ENCODE measurements at places on chromosomes 2 and 18. TPM values are rescaled to one million over a fixed set of nuclear protein-coding genes. Genes with fewer than 3 reads are reported as not detected.
A peak's percentile ranks its signal among the peaks of the same experiment; 100 is the strongest.

GRCh38 chr2:27798948-27799645 lies 27.6 kb downstream of the MRPL33 start:
- DNase-seq: peak; percentile 49

- DNase-seq: no peak
Observed at GRCh38 chr2:100554798-100555407, 7.9 kb upstream of the PDCL3 start.

DNA sequence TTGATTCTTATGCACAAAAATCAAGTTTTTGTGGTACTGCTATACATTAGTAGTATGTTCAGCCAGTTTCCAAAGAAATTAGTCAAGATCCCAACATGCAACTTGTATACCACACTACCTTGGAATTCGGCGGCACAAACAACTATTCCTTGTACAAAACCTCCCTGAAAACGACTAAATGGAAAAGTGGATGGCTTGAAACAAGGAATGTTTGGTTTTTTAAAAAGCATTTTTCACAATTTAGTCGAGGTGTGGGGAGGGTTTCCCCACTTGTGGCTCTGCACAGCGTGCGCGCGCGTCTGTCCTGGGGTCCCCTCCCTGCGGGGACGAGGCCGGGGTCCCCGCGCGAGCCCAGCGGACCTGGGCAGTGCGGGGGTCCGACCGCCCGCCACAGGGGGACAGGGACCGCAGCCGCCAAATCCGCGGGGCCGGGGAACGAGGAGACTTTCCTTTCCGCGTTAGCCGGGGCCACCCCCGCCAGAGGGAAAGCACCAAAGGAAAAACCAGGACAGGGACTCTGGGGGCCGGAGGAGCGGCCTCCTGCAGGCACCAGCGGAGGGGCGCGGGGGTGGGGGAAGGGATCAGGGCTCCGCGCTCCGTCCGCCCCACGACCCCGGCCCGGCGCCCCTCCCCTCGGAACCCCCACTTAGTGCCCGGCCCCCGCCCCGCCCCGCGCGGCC lies 534 bp upstream of the SOCS6 start:
- peak; percentile 87 for DNase-seq

DNA sequence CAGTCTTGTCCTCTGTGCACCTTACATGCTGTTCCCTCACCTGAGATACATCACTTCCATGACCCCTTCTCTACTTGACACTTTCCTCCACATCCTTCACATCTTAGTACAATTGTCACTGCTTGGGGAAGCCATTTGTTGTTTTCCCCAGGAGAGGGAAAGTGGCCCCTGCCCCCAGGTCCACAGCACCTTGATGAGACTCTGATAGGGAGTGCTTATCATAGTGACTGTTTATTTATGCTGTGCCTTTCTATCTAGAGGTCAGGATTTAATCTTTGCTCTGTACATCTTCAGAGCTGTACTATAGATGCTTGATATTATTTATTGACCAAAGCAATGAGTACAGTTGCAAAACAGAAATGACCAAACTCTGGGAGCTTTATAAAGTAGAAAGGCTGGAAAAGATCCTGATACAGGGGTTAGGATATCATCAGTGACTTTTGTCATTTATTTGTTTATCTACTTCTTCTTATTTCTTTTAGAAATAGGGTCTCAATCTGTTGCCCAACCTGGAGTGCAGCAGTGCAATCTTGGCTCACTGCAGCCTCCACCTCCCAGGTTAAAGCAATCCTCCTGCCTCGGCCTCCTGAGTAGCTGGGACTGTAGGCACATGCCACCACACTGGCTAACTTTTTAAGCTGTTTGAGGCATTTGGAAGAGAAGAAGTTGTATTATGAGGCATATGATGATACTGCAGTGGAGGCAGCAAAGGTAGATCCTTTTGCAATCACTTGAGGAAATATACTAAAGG lies 94.2 kb downstream of the MEIS1 start:
- no peak for DNase-seq

- DNase-seq: no peak
Observed at GRCh38 chr2:75645643-75646042, 940 bp upstream of the MRPL19 start.

DNA sequence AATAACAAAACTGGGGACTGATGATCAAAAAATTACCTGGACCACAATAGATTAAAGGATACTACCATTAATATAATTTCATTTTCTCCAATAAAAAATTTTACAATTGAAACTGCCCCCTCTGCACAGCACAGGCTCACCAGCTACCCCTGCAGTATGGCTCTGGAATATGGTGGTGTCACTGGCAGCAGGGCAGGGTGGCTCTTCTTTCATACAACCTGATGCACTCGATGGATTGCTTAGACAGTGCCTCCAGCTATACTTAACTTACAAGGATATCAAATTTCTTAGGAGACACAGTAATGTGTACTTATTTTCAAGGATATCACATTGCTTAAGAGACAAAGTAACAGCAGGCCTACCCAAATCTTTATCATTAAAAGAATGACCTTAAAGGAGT lies 124.0 kb downstream of the PRELID3A start:
- no peak for DNase-seq

Gene SLC19A3
- 2.1 TPM for total RNA-seq

Gene ARL6IP6
- total RNA-seq: 33.6 TPM

DNA sequence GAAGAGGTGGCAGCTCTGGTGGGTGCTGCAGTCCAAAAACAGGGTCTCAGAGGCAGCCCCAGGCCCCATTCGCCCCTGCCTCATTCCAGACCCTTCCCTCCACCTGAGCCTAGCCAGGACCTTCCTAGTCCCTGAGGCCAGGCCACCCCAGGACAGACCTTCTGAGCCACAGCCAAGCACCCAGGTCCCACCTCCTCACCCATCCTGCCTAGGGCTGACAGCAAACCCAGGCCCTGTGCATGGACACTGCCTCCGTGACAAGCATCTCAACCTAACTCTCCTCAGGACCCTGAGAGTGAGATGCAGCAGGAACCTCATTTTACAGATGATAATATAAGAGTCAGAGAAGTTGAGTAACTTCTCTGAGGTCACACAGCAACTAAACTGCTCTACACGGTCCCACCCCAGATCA lies 15.5 kb downstream of the ADRA2B start:
- DNase-seq: no peak

Gene ZNF519
- 2.7 TPM for total RNA-seq

DNA sequence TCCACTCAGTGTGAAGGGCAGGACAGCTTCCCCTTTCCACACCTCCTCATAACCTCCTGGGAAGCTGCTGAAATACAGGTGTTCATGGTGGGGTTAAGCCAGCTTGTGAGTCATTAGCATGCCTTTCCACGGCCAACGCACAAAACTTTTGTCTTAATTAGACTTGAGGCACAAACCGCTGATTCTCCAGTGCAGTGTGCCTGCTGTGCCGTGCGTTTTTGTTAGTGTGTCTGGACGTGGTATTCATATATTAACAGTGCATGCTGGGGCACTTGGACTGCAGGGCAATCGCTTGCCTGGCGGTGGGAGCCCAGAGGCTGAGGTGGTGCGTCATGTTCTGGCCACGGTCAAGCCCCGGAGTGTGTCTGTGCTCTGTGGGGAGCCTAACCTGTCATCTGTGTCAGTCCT lies 156.2 kb downstream of the SH3RF3 start:
- DNase-seq: no peak

DNA sequence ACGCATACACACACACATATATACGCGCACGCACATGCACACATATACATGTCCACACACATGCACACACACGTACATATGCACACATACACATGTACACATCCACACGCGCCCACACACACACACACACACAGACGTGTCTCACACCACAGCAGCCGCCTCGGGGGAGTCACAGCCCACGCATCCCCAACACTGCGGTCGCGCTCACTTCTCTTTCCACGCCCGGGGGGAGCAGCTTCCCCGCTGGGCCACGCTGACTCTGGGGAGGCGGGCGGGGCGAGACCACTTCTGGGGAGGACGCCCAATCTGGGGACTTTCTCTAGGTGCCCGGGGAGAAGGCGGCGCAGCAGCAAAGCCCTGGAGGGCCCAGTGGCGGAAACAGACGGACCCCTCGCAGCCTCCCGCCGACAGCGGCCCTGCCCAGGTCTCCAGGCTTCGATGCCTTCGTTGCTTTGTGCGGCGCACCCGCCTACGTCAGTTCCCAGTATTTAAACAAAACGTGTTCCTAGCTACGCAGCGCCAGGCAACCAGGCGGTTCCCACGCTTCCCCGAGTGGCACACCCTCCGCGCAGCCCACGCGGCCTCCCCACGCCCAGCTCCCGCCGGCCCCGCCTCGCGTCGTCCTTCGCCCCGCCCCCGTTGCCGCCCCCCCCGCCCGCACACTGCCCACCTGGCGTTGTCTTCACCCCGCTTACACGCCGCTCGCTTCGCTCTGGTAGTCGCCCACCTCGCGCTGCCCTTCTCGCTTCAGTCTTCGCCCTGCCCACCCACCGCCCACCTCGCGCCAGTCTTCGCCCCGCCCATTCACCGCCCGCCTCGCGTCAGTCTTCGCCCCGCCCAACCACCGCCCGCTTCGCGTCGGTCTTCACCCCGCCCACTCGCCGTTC lies 810 bp upstream of the RBFA start:
- DNase-seq: peak; percentile 80

DNA sequence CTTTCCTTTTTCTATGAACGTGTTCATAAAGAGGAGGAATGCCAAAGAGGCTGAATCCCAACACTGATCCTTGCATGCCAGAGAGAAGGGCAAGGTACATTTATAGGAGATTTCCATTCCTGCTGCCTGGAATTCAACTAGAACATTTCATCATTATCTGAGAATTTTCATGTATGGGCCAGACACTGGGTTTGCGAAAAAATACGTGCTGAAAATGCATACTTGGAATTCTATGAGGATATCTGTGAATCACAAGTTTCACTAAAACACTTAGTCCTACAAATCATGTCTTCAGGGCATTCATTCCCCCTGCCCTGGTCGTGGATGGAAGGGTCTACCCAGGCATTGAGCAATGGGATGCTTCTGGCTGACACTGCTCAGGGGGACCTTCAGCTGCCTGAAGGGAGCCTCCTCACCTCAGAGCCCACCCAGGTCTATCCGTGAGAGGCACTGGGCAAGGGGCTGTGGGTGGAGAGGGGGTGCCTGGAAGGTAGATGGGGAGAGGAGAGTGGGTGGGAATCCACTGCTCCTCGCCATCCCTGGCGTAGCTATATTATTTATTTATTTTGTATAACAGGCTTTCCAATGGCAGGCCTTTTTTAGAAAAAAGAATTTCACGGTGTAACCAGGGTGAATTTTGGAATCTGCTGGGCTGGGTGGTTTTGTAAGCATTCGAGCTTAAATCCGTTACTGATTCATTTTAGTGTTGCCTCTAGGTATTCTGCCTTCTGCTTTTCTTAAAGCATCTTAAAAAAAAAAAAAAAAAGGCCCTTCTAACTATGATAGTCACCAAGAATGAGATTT lies 560.6 kb upstream of the ID2 start:
- DNase-seq: no peak

DNA sequence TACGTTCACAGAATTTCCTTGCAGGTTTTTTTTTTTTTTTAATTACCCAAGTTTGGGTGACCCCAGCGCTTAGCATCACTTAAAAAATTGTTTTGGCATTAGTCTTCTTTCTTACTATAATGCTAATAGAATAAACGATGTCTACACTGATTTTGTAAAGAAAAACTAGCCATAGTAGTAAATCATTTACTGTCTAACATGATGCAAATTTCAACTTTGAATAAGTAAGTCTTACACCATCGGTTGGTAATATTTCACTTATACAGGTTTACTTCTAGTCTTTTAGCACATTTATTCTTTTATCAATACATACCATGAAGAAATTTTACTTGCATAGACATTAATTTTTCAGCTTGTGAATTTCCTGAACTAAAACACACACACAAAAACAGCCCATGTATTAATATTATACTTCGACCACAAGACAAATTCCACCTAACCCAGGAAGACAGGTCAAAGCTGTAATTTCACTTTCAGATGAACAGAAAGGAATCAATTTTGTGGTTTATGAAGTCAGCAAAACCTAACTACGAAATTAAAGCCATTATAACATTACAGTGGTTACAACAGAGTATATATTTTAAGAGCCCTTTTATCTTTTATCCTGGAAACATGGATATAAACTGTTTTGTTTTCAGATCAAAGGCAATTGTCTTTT lies 1.9 kb downstream of the YES1 start:
- DNase-seq: no peak

DNA sequence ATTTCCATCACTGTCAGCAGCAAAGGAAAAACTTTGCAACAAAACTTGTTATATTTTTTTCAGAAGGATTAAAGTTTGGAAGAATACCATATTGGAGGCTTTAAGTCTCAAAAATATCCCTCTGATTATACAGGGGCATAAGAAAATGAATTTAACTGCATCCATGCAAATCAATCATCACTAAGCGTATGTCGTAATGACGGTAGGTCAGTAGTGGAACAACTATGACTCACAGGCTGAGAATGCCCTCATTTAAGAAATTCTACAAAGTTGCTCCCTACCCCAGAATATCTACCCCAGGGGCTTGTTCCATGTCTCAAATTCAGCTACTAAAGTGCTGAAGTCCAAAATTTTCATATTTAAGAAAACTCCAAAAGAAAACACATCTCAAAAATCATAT lies 12.5 kb upstream of the NAB1 start:
- no peak for DNase-seq

Gene SAG
- not detected for total RNA-seq

Gene HOXD4
- total RNA-seq: 2.6 TPM

Gene MOGAT1
- total RNA-seq: not detected

Gene TUBB8B
- not detected for total RNA-seq

- DNase-seq: no peak
Observed at GRCh38 chr2:16622399-16622968, 43.1 kb downstream of the CYRIA start.

Gene FKBP1B
- 7.2 TPM for total RNA-seq

GRCh38 chr2:26172871-26173775 lies at the start of gene GAREM2:
Gene GAREM2 (plus strand): TSS chr2:26173088. CDS start chr2:26173221, 133 bp downstream.
- peak; percentile 82 for DNase-seq

DNA sequence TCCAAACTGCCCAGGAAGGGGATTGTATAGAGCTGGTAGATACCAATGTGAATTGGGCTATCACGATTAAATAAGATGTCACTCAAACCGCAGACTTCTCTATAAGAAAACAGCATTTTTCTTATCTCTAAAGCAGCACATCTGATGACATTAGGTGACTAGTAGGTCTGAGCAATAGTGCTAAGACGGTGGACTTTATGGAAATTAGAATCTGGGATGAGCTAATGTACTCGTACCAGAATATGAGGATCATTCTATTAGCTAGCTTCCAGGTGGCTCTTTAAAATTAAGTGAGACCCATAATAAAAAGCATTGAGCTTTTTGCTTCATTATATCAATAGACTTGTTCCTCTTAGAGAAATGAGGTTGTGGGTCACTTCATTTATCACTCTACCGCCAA lies 130.0 kb upstream of the MC4R start:
- no peak for DNase-seq

Gene TGFA
- 56.5 TPM for total RNA-seq

Gene MBD1
- total RNA-seq: 130 TPM

DNA sequence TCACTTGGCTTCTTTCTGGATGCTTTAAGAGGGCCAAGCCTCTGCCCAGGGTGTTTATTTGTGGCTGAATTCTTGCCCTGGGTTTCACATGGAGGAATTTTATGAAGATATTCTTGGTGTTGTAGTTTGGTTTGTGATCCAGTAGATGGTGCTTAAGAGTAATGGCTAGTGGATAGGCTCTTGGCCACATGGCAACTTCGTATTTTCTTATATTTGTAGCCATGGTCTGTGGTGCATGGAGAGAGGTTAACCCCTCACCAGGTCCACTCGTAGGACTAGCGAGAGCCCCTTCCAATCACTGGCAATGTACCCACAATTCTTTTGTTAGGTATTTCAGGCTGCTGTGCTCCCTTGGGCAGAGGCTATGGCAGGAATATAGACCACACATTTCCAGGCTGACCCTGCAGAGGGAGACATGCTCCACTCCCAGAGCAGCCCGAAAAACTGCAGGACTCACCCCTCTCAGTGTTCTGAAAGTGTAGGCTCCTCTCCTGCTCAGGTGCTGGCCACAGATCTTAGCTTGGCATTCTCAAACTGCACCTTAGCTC lies 582.1 kb upstream of the SETBP1 start:
- DNase-seq: no peak
